Peyer's patch (tissue), 4 donors: ENCODE measurements at places on chromosomes 13 and 19. TPM values are rescaled to one million over a fixed set of nuclear protein-coding genes. Genes with fewer than 3 reads are reported as not detected.

The RFPL4A gene
- total RNA-seq, result not detected

DNA sequence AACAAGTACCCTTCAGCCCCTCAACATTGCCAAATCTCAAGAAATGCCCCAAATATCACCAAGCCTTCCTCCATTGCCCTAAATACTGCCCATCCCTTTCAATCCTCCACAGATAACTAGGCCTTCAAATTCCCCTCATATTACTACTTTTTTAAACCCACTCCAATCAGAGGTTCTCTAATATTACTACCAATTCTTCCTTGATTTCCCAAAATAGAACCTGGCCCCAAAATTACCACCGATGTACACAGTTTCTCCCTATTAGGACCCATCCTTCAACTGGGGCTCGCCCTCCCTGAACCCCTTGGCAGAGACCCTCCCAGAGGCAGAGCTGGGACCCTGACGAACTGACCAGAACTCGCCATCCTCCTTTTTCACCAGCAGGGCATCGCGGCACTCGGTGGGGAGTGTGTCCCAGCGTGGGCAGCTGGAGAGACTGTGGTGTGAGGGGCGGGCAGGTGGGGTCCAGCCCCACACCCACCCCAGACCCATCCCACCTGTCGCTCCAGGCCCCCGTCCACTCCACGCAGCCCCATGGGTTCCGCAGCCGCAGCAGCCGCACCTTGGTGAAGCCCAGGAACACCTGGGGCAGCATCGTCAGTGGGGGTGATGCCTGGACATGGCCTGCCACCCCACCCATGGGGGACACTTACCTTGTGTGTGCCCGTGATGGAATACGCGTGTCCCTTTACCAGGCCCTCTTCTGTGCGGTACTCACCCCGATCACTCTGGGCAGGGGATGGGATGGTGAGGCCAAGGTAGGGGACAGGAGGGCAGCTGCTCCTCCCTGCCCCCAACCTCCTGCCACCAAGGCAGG, 6.1 kb downstream of the CAPN12 start:
- no peak for DNase-seq

- no peak for DNase-seq
Measured at GRCh38 chr19:28961772-28962500, 251.0 kb downstream of the UQCRFS1 start.

DNA sequence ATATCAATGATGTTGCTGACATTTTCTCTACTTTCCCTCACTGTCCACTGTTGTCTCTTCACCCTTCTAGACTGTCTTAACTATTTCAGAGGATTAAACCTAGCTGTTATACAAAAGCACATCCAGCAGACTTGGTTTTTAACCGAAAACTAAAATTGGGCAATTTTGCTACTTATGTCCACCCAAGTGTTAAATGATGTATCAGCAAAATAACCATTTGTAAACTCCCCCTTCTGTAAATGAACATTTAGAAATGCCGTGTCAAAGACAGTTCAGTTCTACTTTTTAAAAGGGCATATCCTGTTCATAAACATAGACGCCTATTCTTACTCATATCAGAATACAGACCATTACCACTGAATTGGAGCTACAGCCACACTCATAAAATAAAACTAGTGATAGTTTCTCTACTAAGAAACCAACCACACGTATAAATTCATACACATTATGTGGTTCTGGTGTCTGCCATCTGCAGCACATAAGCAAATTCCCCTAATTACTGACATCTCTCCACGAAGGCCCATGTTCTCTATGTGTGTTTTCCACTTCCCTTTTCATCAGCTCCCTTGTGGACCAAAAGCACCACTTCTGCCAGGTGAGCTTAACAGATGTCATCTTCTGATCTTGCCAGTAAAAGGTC, 1091.8 kb downstream of the PCDH9 start:
- no peak for DNase-seq

DNA sequence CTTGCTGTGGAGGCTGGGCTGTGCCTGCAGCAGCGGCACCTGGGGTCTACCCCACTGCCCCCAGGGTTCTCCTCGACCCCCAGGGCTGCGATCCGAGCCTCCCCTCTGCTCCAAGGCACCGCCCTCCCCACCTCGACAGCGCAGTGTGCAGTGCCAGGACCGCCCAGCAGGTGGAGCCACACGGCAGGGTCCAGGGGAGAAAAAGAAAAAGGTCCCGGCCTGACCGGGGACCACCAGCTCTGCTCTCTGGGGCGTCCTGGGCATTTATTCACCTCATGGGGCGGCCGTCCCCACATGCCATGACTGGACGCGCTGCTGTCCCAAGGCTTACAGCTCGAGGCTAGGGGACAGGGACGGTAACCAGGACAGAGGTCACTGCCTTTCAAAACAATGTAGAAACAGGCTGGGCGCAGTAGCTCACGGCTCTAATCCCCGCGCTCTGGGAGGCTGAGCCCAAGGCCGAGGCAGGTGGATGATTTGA, 10.6 kb downstream of the REXO1 start:
- DNase-seq, result peak; percentile 81

DNA sequence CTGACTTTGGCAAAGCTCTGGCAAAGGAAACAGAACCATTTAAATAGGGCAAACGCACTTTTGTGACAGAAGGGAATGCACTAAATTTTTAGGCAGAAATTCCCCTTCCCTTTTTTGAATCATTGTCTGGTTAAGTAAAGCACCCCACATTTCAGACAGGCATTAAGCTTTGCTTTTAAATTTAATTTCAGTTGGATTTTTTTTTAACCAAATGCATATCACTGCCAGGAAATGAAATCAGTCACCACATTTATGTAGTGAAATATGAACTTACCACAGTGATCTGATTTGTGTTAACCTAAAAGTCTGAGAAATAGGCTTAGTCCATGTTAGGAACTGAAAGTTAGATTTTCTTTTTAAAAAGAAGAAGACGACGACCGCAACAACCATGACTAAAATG, 10.8 kb downstream of the GPR183 start:
- no peak for DNase-seq

GRCh38 chr13:46621792-46622629, 69.0 kb downstream of the LRCH1 start:
- no peak for DNase-seq

The DCT gene
- not detected for total RNA-seq

DNA sequence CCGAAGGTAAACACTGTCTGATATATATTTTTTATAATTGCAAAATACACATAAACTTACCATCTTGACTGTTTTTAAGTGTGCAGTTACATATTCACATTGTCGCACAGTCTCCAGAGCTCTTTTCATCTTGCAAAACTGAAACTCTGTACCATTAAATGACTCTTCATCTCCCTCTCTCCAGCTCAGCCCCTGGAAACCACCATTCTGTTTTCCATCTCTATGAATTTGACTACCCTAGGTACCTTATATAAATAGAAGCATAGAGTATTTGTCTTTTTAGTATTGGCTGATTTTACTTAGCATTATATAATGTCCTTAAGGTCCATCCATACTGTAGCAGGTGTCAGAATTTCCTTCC, 45.8 kb downstream of the LRCH1 start:
- no peak for DNase-seq

GRCh38 chr13:42041011-42041683, 7.3 kb upstream of the DGKH start:
- DNase-seq, result peak; percentile 64

The SMIM17 gene
- total RNA-seq, result 2.1 TPM

DNA sequence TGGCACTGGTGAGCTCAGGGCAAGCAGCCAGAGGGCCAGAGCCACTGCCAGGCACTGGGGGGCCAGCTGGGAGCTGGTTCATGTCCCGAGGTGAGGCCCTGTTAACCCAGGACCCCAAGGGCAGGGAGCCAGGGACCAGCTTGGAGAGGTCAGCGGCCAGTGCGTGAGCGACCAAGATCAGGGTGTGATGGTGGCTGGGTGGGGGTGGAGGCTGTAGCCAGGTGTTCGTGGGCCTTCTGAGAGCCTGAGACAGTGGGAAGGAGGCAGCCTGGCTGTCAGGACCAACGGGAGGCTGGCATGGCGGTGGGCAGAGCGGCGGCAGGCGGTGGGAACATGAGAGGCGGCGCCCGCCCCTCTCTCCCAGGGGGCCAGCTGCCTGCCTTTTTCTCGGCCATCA, 8.1 kb upstream of the KPTN start:
- no peak for DNase-seq

- DNase-seq, result peak; percentile 43
Measured at GRCh38 chr19:30092721-30093569, 150.9 kb downstream of the URI1 start.

The LRRC63 gene
- total RNA-seq, result not detected

GRCh38 chr13:110824702-110825300, 90.1 kb downstream of the ANKRD10 start:
- no peak for DNase-seq

The CCDC122 gene
- total RNA-seq, result 3.5 TPM

The FCGBP gene
- total RNA-seq, result 563 TPM

- no peak for DNase-seq
Measured at GRCh38 chr13:24145240-24145639, 15.3 kb upstream of the SPATA13 start.

DNA sequence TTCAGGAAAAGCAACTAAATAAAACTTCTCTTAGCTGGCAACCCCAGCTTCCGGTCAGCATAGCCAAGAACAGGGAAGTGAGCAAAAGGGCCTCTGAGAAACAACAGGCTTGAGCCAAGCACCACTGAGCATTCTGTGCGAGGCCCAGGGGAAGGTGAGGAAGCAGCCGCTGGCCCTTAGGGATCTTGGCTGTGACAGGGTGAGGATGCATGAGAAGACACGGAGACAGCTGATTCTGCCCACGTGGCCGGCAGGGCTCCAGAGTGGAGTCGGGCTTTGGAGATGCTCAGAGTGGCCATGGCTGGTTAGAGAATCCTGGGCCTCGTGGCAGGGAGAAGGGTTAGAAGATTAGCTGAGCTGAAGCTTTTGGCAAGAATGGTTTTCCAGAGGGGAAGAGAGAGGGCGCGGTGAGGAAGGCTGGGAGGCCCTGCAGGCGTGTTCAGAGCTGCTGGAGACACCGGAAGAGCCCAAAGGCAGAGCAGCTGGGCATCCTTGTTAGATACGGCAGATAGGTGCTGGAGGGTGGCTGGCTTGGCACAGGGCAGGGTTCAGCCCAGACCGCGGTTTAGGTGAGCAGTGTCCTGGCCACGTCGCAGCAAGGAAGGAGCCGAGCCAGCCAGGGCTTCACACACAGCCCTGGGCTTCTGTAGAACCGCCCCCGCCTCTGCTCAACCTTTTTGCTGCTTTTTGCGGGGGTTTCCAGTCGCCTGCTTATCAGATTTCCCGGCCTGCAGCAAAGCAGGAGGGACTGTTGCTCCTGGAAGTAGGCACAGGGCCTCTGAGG, 17.3 kb downstream of the UPF1 start:
- no peak for DNase-seq

DNA sequence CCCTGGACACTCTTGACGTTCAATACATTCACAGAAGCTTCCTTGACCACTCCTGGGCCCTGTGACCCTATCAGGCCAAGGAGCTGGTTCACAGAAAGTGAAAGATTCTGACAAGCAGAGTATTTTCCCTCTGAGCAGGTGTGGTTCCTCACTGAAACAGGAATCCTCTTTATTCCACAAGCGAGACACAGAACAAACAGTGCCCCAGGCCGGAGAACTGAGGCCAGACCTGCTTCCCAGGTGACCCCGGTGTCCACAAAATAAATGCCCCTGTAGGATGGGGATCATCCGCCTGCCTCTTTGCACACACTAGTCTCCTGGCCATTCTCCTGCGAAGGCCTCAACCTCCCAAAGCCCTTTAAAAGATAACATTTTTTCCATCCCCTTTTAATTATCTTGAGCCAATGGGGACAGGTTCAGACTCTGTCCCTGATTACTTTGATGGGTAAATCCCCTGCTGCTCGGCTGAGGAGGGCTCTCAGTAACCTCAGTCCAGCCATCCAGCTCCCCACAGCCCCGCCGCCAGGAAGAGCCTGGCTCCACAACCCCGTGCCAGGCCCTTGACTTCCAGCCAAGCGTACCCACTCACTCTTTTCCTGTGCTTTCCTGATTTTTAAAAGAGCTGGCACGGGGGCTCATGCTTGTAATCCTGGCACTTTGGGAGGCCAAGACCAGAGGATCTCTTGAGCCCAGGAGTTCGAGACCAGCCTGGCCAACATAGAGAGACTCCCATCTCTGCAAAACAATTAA, 129.1 kb downstream of the FOXO1 start:
- no peak for DNase-seq

- DNase-seq, result peak; percentile 26
Measured at GRCh38 chr19:48121909-48122371, 11.3 kb upstream of the PLA2G4C start.

The ADGRE2 gene
- total RNA-seq, result 1.2 TPM

The NAA16 gene
- total RNA-seq, result 18.7 TPM

DNA sequence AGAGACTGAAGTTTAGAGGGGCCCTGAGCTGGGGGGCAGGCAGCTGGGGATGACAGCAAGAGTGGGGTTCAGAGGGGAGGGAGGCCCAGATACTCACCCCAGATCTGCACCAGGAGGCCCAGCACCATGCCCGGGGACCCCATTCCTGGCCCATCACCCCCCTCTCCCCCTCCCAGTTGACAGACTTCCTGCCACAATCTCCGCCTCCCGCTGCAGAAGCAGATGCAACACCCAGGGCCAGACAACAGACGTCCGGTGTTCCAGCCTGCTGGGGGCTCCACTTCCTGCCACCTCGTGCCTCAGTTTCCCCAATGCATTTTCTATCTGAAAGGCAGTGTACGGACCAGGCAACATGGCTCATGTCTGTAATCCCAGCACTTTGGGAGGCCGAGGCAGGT, at the start of gene TMIGD2:
Gene TMIGD2, minus strand, starts transcription at position 147 of the 398 bp plus-strand sequence. Its CDS starts 4 bp downstream, at position 143.
- DNase-seq, result no peak

The CLPTM1 gene
- 102 TPM for total RNA-seq

DNA sequence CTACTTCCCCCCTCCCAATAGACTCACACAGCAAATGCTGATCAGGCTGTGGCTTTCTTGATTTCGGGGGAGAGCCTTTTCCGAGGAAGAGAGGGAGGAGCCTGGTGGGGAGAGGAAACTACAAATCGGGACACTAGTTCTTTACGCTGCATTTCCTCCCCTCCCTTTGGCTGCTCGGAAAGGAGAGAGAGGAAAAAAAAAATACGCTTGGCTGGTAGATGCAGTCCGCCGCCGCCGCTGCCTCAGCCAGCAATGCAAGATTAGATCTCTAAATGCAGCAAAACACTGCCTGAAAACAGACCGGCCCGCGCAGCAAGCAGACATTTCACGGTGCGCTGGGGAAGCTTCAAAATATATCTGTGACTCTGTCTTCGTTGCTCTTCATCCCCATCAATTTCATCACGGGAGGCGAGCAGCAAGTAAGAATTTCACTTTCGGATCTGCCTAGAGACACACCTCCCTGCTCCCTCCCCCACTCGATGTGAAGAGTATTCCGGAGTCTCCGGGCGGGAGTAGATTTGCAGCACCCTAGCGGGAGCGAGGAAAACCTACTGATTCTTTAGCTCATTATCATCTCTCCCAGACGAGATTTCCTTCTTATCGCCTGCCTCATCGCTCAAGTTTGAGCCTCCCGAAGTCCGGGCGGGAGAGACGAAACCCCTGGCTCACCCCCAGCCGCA, at the start of gene PCDH17:
Gene PCDH17, plus strand, starts transcription at position 149 of the 680 bp plus-strand sequence. CDS start 803 bp downstream, outside the sequence.
- DNase-seq, result no peak

The ZNF77 gene
- total RNA-seq, result 4.6 TPM

GRCh38 chr13:105972811-105973590, 562.5 kb downstream of the EFNB2 start:
- DNase-seq, result no peak

The RPL18A gene
- total RNA-seq, result 689 TPM

The ZNF844 gene
- 9.9 TPM for total RNA-seq

The CYP2A7 gene
- not detected for total RNA-seq
